Jurkat, Clone E6-1 (cell line): ENCODE measurements at places on chromosomes 4 and X.

- DNase-seq = no peak
Measured at GRCh38 chrX:39438603-39439602, 637.6 kb downstream of the MID1IP1 start.

GRCh38 chr4:139154538-139154937 is 22.5 kb downstream of the ELF2 start:
- DNase-seq = no peak

GRCh38 chrX:318739-319578 is at the start of gene GTPBP6:
TSS of gene GTPBP6 (minus strand) at chrX:318796. CDS start at chrX:318787, 9 bp downstream.
- peak; percentile 99 for DNase-seq

DNA sequence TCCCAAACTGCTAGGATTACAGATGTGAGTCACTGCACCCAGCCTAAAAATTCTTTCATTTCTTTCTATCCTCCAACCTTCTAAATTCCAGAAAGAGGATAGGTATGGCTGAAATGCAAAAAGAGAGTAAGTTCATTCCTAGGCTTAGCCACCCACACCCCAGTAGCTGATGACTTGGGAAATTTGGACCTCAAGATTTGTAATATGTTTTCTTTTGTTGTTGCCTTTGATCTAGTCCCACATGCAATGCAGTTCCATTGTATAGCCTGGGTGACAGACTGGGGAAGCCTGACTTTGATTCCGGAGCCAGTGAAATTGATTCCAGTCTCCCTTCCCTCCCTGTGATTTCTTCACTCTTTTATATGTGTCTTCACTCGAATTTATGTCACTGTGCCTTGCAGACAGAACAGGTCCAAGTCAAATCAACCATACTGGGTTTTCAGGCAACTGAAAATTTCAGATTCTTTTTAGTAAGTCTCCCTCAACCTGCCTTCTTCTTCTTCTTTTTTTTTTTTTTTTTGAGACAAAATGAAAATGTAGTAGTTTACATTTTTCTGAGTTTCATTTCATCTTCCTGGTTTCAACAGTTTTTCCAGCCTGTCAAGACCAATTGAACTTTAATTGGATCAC is 176.2 kb upstream of the RBPJ start:
- no peak for DNase-seq

DNA sequence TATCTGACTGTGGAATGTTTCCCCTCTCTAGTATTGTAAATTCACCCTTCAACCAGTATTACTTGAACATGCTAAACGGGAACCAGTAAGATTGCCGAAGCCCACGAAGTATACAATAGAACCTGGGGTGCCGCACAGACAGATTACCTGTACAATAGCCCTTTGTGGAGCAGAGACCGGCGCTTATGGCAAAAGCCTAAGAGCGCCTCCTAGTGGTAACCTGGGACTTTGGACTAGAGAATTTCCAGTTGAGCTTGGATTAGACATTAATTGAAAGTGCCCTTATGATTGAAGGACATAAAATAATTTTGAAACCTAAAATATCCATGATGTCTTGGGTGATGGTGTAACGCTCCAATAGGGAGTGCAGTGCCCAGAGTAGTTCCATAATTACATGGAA is 14.1 kb downstream of the ZNF157 start:
- peak; percentile 64 for DNase-seq

GRCh38 chr4:128225148-128225547 is 62.5 kb downstream of the PGRMC2 start:
- no peak for DNase-seq

DNA sequence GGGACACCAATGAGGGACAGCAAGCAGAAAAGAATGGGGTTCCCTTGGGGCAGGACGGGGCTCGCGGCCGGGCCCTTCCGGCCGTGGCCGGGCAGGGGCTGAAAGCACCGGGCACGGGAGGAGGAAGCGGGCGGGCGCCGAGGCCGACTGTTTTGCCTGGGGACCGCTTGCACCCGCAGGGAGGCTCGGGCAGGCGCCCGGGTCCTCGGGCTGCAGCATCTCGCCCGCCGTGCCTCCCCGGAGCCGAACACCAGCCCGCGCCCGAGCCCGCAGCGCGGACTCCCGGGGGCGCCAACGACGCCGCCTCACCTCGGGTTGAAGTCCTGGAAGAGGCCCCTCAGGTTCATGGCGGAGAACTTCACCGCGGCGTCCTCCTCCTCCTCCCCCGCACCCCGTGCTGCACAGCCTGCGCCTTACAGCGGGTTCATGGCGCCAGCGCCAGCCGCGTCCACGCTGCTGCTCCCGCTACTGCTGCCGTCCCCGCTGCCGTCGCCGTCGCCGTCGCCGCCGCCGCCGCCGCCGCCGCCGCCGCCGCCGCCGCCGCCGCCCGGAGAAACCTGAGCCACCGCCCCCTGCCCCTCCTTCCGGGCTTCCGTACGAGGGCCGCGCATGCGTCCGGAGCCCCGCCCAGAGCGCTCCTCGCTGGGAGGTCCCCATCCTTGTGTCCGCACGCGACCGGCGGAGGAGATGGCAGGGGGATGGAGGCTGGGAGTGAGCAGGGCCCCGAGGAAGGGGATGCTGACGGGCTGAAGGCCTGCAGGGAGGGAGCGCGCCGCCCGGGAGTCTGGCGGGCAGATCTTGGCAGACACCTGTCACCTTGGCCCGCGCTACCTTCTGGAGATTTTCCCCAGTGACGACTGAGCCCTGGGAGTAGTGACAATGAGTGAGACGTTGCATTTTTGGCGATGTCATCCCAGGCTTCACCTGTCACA is at the start of gene TMEM185A:
TSS of gene TMEM185A (minus strand) at position 559 of the 932 bp plus-strand sequence. CDS start at position 347, 212 bp downstream.
- peak; percentile 36 for DNase-seq

DNA sequence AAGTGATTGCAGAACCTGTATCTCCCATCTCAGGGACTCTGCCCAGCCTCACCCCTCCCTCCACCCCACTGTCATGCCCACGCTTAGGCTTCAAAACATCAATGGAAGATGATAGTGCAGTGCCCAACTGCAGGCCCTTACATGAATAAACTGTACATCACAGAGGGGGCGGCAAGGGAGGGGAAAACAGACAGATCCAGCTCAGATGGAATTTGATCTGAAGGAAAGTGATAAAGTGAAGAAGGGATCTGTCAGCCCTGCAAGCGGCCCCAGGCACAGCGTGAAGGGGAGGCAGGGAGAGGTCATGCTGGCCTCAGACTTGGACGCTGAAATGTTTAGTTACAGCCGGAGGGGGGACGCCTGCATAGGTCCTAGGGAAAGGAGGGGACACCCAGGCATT is 38.5 kb downstream of the GYG2 start:
- DNase-seq = no peak

- DNase-seq = no peak
Measured at GRCh38 chr4:97013711-97014110, 1129.6 kb downstream of the STPG2 start.

GRCh38 chr4:172369471-172369959 is 556.3 kb downstream of the GALNTL6 start:
- no peak for DNase-seq

GRCh38 chr4:66842724-66843088 is 702.6 kb downstream of the CENPC start:
- DNase-seq = no peak

- no peak for DNase-seq
Measured at GRCh38 chr4:6557856-6558255, 17.1 kb upstream of the MAN2B2 start.
